ENCODE measurements at places on chromosomes 2 and 18.

- DNase-seq, result no peak
Measured at GRCh38 chr2:238167761-238168160, 9.0 kb downstream of the ERFE start.

DNA sequence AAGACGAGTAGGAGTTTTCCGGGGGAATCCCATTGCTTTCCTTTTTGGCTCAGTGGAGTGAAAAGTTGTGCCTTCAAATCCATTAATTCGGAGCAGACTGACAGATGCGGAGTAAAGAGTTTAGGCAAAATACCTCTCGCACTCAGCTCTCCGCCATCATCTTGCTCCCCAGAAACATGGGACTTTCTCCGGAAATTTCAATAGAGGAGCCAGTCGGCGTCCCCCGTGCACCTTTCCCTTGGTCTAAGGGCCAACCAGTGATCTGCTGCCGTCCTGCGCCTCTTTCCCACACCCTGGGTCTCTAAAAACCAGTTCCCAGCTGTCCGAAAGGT is 318 bp downstream of the TYW5 start:
- no peak for DNase-seq

DNA sequence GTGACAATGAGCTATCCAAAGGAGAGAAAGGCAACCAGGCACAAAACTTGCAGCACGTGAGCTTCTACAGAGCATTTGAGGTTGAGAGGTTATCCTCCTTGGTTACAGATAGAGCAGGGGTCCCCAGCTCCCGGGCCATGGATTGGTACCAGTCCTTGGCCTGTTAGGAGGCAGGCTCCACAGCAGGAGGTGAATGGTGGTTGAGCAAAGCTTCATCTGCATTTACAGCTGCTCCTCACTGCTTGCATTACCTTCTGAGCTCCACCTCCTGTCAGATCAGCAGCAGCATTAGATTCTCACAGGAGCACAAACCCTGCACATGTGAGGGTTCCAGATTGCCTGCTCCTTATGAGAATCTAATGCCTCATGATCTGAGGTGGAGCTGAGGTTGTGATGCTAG is 57.8 kb upstream of the ST8SIA3 start:
- DNase-seq, result no peak

DNA sequence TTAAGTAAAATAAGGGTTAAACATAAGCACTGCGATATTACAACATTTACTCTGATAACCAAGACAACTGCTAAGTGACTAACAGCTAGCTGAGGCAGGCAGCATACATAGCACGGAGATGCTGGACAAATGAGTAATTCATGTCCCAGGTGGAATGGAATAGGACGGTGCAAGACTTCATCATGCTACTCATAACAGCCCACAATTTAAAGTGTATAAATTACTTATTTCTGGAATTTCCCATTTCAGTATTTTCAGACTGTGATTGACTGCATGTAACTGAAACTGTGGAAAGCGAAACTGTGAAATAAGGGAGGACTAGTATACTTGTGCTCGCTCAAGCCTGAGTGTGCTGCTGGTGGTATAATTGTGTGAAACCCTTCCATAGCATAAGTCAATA is 12.9 kb downstream of the IER3IP1 start:
- DNase-seq, result no peak

DNA sequence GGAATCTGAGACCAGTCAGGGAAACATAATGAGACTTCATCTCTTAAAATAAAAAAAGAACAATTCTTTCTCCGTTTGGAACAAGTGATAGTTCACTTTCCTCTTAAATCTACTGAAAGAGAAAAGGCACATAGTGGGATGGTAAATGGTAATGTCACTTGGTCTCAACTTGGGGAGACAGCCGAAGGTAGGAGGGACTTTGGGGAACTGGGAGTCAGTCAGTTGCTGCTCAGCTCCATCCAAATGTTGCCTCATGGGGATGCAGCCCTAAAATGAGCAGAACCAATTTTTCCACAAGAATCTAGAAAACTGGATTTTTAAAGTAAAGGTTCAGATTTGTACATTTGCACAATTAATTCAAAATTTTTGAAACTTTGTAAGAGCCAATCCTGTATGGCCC is 19.2 kb downstream of the RASGRP3 start:
- DNase-seq, result no peak

- no peak for DNase-seq
Measured at GRCh38 chr2:204072443-204073324, 136.1 kb downstream of the ICOS start.

DNA sequence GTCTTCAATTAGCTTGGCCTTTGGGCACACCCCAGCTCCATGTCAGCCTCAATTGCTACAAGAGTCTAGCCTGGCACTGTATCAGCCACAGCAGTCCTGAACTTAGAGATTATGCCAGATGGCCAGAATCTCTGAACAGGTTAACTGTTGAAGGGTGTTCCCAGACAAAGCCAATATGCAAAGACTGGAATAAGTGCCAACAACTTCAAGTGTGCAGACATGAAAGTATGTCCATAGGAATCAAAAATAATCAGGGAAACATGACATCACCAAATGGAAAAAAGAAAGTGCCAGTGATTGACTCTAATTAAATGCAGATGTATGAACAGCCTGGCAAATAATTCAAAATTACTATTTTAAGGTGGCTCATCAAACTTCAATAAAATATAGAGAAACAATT is 98.5 kb upstream of the DOCK10 start:
- DNase-seq, result no peak

DNA sequence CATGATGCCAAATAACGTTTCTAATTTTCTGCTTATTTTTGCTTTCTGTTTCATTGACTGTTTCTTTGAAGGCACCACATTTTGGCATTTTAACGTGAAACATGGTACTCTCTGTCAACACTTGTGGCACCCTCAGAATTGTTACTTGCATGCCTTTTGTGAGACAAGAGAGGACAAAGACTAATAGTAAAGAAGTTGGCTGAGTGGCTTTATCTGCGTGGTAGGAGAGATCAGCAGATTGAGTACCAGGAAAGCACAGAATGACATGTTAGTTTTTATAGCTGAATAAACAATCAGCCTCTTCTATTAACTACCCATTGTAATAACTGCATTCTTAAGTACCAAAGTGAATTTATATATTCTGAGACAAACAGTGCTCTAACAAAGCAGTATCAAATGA is 8.6 kb downstream of the ZNF638 start:
- no peak for DNase-seq

DNA sequence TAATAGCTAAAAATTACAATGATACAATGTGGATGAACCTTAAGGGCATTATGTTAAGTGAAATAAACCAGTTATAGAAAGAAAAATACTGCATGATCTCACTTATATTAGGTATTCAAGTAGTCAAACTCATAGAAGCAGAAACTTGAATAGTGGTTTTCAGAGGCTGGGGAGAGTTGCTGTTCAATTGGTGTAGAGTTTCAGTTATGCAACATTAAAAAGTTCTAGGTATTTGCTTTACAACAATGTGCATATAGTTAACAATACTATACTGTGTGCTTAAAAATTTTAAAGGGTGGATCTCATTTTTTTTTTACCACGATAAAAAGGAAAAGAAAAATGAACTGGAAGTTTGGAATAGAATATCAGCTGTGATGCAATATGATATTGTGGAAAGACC is 479.1 kb downstream of the SPAG16 start:
- no peak for DNase-seq

DNA sequence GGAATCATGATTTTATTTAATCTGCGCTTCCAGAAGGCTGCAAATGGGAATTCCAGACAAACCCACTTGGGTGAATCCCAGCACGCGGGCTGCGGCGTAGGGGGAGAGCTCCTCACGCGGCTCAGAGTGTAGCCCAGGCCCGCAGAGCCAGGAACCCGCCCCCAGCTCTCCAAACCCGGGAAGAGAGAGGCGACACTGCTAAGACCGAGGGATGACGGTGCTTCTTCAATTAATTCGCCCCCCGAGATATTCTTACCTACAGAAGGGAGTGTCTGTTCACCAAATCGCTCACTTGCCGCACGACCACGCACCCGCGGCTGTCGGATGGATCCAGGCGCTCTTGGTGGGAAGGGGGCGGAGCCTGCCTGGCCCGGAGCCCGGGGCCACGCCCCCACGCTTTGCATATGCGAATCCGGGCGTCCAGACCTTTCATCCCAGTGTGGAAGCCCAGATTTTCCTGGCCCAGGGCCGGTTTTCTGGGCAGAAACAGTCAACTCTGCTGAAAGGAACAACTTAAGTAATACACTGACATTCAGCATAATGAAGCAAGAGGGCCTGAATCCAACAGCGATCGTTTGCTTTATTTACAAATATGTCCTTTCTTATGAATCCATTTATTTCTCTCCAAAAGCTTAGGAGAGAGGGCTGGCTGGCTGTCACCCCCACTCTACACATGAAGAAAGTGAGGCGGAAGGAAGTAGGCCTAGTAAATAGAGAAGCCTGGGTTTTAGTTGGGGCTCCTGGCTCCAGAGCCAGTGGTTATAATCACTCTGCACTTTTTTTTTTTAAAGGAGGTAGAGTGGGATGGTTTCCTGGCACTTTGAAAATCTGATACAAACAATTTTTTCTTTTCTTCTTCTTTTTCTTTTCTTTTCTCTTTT is at the start of gene SLC19A3:
Gene SLC19A3 (minus strand): TSS at position 342 of the 881 bp plus-strand sequence. CDS start 15,710 bp downstream, outside the sequence.
- peak; percentile 66 for DNase-seq

DNA sequence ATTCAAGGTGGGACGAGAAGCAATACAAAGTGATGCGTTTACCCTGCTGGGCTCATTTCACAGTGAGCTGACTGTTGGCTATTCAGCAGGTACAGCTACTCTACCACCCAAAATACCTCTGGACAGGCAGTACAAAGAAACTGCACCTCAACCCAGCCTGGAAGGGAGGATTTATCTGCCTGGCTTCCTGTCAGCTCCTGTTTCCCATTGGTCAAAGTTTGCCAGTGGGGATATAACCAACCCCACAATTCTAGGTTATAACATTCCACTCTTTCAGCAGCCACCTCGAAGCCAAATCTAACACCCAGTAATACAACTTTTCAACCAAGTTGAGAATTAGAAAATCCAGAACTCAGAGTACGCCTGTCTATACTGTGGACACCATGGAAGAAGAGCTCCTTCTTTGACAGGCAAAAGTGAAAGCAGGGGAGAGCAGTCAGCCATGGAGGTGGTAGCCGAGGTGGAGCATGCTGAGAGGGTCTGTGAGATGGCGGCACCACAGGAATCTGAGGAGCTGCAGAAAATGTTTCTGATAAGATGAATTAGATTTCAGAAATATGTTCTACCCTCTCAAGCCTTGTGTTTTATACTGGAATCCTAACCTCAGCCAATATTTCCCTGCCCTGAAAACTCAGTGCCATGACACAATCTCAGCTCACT is 10.8 kb downstream of the DUSP19 start:
- DNase-seq, result no peak

DNA sequence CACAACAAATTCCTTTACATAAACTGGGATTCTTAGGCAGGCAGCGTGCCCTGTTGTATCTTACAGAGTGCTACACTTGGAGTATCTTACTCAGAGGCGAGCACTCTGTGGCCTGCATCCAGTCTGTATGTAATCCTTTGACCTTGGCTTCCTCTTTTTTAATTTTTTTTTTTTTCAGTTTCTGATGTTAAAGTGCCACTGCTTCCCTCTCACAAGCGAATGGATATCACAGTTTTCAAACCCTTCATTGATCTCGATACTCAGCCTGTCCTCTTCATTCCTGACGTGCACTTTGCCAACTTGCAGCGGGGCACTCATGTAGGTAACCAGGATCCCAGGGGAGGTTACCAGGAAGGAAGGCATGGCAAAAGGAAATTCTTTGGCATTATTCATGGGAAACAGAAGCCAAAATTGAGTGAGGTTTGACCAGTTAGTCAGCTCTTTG is 40.4 kb downstream of the GRHL1 start:
- DNase-seq, result no peak

GRCh38 chr2:35298493-35298892 is 1057.1 kb upstream of the CRIM1 start:
- DNase-seq, result no peak

- peak; percentile 14 for DNase-seq
Measured at GRCh38 chr18:46711444-46711863, 45.4 kb downstream of the ST8SIA5 start.

DNA sequence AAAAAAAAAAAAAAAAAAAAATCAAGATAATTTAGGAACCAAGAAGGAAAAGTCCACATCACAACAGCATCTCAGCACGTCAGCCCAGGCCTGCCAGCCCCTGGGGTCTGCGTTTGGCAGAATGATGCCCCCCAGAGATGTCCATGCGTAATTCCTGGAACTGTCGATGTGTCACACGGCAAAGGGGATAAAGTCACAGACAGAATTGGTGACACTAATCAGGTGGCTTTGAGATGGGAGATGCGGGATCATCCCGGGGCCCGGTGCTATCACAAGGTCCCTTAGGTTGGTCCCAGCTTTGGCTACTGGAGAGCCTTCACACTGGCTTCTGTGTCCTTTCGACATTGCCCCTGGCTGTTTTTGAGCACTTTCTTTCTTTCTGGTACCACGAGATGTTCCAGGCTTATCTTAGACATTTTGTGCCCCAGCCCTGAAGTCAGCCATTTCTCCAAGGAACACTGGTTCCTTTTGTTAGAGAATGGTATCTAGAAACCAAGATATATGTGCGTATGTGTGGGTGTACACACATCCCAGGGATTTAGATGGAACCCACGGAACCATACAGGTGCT is 20.7 kb downstream of the RAMP1 start:
- no peak for DNase-seq

DNA sequence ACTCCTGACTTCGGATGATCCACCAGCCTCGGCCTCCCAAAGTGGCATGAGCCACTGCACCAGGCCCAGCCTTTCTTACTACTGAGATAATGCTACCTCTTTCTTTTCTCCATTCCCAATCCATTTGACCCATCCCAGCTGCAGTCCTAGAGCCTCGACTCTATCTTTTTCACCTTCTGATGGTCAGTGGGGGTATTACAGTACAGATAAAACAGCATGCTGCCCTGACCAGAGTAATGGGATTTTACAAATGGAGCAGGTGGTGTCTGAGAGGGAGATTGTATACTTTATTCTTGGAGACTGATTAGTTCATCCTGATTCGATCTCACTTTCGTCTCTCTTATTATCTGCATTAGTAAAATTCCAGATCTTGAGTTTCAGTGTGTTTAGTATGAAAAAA is 238.6 kb upstream of the TNP1 start:
- no peak for DNase-seq

DNA sequence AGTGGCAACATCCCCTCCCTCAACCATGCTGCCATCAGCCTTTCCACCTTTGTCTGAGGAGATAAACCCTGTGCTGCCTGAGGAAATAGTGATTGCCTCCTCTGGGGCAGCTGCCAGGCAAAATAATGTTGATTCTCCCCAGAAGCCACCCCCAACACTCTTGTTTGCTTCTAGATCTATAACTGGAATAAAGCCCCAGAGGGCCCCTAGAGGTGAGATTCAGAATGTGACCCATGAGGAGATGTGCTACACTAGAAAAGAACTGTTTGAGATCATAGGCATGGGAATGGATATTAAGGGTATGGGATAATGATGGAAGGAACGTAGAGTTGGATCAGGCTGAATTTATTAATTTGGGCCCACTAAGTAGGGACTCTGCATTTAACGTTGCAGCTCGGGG is 116.3 kb upstream of the RMP24 start:
- no peak for DNase-seq

- no peak for DNase-seq
Measured at GRCh38 chr2:122055521-122055931, 300.1 kb downstream of the TSN start.

- DNase-seq, result no peak
Measured at GRCh38 chr18:21291106-21291505, 49.1 kb downstream of the GREB1L start.

All from amygdala (tissue), 56 donors.